Chondrocyte (in vitro differentiated cells): ENCODE measurements at places on chromosomes 6 and 20. TPM values are rescaled to one million over a fixed set of nuclear protein-coding genes. Genes with fewer than 3 reads are reported as not detected.

The SGK1 gene
- total RNA-seq = 91.0 to 128 TPM (median 102 TPM) in 3 replicates

DNA sequence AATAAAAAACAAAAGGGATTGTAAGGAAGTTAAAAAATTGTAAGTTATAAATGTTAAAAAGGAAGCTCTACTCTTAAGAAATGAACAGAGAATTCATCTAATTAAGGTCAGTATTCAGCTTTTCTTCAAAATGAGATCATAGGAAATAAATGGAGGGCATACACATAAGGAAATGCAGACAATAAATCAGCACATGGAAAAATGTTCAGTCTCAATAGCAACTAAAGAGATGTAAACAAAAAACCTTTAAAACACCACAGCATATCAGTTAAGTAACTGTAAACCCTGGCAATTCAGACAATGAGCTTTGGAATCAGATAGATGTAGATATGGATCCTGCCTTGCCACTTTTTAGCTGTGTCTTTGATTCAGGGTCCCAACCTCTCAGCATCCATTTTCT, 24.0 kb upstream of the CLIC5 start:
- no peak for DNase-seq

- DNase-seq = no peak
Measured at GRCh38 chr6:16533210-16533609, 228.1 kb downstream of the ATXN1 start.

DNA sequence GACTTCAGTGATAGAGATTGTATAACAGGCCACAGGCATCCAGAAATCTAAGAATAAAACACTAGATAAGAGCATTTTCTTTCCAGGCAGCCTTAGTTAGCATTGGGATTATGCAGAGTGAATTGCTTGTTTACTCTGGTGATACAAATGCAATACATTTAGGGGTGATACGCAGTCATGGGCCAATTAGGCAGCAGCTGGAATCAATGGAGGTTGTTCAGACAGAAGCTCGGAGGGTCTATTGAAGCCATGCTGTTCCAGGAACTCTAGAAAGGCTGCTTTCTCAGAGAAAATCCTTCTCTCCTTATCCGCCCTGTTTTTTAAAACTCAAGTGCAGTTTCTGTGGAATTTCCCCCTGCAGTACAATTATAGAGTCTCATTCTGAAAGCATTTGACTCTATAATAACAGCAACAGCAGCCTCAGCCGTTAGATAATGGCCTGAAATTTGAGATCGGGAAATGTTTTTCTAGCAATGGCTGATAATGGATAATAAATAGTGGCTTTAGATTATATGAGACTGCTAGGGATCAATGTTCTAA, 364.3 kb upstream of the HS3ST5 start:
- DNase-seq = no peak

DNA sequence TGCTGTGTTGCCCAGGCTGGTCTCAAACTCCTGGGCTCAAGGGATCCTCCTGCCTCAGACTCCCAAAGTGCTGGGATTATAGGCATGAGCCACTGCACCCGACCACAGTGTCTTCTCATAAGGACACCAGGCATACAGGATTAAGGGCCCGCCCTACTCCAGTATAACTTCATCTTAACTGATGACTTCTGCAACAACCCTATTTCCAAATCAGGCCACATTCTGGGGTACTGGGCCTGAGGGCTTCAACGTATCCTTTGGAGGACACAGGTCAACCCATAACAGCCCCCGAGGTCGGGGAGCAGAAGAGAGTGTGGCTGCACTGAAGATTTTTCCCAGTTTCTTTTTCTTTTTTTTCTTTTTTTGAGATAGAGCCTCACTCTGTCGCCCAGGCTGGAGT, 39.7 kb downstream of the SUN5 start:
- peak; percentile 29 for DNase-seq

- DNase-seq = no peak
Measured at GRCh38 chr6:64225503-64225902, 589.9 kb downstream of the PHF3 start.

DNA sequence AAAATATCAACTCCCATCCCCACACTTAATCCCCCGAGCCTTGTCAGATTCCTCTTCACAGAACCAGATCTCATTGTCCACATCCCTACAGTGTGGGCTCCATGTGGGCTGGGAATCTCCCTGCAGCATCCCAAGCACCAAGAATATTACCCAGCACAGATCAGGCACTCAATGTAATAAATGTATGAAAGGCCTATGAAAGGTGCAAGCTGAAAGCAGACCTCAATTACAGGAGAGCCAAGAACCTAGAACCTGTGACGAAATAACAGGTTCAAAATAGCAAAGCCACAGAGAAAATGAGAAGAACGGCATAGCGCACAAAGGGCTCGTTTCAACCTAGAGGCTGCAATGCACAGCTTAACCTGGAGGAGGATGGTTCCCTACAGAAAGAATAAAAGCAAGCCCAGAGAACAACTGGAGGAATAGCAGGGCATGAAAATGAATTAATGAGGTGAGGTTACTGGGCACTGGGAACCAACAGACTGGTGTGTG, 3.1 kb downstream of the SLC23A2 start:
- no peak for DNase-seq

DNA sequence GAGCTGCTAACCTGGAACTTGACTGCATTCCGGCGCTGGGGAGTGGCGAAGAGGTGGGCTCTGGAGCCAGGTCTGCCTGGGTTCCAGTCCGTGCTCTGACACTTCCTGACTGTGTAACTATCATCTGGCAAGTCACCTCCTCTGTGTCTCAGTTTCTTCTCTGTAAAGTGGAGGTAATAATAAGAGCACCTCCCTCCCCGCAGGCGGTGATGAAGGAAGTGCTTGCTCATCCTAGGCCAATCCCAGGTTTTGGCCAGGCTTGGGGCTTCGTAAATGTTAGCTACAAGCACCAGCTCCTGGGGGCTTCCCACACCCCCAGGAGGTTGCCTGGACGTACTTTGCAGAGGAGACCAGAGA, 32.8 kb downstream of the SNAI1 start:
- DNase-seq = no peak

The PRL gene
- not detected in 3 replicates for total RNA-seq

DNA sequence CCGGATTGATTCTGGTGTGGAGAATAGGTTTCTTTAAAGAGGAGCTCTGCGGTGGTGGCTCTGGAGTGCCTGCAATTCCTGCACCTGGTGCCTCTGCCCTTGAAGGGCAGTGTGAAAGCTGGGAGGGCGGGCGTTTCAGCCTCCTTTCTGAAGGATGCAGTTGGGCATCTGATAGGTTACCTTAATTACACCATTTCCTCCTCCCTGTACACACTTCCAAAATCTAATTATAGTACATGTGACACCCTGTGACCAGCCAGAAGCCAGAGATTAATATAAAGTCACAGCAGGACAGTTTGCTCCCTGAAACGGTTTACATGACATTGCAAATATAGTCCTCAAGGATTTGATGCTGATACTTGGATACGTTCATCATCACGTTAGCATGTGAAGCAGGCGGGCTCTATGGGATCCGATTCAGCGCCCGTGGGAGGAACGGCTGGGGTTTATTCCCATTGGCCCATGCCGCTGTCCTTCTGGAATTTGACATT, 548.2 kb downstream of the QKI start:
- no peak for DNase-seq

DNA sequence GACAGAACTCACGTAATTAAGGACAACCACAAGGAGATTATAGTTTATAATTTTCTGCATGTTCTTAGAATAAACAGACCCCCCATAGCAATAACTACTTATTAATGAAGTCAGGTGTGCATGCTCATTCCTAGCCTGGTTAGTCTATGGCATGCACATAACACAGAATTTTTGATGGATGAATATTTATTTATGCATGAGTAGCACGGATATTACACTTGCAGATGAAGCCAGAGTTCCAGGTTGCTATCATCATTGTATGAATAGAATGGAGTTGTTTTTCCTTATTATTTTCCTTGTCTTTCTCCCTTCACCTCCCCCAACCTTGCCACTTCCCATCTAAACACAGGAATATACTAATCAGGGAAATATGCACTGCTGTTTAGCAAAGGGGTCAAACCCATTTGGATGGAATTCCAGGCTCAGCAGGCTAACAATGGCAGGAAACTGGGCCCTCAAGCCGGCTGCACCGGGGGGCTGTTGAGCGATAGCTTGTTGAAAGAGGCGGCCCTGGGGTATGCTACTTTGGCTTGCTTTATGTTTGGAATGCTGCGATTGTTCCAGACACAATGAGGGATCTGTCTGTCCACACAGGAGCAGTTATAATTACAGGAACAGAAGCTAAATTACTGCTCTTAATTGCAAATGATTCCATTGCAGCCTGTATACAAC, 112.6 kb downstream of the TMEM170B start:
- DNase-seq = no peak

DNA sequence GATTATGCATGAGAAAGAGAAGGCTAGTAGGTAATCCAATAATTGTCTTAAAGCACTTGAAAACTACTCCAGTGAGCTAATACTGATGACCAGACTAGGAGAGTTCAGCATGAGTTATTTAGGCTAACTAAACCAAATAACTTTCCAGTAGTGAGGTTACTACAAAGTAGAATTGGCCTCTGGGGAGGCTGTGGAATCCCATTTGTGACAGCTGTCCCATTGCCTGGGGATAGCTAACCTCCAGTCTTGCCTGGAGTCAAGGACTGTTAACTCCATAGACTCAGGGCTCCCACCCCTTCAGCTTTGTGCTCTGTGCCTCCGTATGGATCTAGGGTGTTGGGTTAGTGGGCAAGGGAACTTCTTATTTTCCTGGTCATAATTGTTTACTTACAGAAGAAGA, 51.0 kb downstream of the KCNQ5 start:
- no peak for DNase-seq

- DNase-seq = no peak
Measured at GRCh38 chr6:40726853-40727252, 139.7 kb upstream of the LRFN2 start.

The AIF1 gene
- total RNA-seq = not detected in 3 replicates

The NRN1 gene
- 2.5 to 3.1 TPM in 2 of 3 replicates, not detected in the other for total RNA-seq

DNA sequence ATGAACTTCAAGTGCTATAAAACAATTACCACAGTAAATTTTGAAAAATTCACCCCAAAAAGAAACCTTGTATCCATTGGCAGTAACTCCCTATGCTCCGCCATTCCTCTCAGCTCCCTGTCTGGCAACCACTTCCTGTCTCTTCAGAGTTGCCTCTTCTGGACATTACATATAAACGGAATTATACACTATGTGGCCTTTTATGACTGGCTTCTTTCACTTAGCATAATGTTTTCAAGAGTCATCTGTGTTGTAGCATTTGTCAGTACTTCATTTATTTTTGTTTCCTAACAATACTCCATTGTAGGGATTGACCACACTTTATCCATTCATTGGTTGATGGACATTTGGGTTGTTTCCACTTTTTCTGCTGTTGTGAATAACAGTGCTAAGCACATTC, 50.1 kb downstream of the CEP43 start:
- DNase-seq = no peak

DNA sequence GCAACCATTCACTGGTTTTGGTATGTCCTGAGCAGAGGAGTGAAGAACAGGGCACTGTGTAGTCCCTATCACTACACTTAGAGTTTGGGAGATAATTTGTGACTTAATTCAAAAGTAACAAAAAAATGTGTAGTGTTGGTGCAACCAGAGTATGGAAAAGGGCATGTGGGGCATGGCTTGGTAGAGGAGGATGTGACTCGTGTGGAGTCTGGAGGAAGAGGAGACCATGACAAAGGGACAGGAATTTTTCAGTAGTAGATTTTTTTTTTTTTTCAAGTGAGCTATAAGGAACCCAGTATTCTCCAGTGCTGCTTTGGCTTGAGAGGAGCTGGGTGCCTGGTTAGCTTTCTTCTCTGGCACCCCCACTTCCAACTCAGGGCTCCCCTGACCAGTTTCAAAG, 5.1 kb downstream of the MTRES1 start:
- DNase-seq = no peak

The NMBR gene
- total RNA-seq = not detected in 3 replicates

The CITED2 gene
- 144 to 233 TPM (median 228 TPM) in 3 replicates for total RNA-seq

The PGC gene
- total RNA-seq = not detected in 3 replicates

DNA sequence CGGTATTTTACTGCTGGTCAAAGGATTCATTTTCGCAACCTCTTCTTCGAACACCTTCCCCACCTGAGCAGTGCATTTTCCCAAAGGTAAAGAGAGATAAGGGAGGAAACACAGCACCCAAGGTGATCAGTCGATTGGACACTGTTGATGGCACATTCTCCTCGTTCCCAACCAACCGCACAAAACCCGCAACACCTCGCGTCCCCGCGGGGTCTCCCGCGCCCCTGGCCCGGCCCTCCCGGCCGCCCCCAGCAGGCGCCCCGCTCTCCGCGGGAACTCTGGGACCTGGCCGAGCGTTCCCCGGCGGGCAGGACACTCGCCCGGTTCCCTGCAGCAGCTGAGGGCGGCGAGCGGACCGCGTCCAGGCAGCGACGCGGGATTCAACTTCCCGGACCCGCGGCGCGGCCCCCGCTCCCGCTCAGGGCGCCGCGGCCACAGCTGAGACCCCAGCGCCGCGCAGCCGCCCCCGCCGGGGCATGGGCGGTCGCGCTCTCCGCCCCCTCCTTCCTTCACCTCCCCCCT, 506 bp downstream of the RGS17 start:
- DNase-seq = no peak

DNA sequence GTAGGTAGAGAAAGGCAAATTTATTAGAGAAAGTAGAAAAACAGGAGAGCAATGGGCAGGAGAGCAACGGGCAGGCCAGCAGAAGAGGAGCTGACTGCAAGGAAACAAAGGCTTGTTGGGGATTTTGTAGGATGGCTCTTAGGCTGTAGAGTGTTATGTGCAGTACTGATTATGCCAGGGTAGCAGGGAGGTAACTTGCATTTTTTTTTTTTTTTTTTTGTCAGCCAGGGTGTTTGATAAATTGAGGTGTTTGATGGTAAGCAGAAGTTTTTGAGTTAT, 36.2 kb upstream of the IER3 start:
- DNase-seq = no peak

- DNase-seq = no peak
Measured at GRCh38 chr20:59242714-59243626, 57.4 kb upstream of the EDN3 start.

DNA sequence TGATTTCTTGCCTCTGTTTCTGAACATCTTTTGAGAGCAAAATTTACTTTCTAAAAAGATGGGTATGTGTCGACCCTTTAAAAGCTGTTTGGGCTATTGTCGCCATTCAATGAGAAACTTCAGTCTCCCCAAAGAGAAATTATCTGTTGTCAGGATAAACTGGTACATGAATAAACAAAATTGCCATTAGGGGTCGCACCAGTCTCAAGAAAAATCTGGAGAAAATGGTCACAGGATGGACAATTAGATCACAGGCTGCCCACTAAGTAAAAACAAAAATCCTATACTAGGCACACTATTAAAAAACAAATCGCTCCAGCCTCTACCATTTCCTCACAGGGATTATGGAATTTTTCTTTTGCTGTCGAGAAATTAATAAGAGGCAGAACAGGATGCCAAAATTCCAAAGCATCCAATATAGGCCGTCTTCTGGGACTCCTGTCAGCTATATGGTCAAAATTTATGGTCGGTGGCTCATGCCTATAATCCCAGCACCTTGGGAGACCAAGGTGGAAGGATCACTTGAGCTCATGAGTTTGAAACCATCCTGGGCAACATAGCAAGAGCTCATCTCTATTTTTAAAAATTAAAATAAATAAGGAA, 5.5 kb upstream of the HLA-E start:
- DNase-seq = no peak

The ZNF165 gene
- 0.25 to 0.39 TPM (median 0.26 TPM) in 3 replicates for total RNA-seq

GRCh38 chr20:46553926-46554325, 3.5 kb upstream of the OCSTAMP start:
- no peak for DNase-seq

The MATN4 gene
- 0.10 to 0.26 TPM in 2 of 3 replicates, not detected in the other for total RNA-seq

GRCh38 chr6:42051268-42051653, 937 bp downstream of the TAF8 start:
- DNase-seq = no peak
